Inflammatory macrophage (primary cell): ENCODE measurements at places on chromosomes 2 and 18.

GRCh38 chr2:236526455-236527158 is 43.0 kb upstream of the ACKR3 start:
- DNase-seq, result no peak

GRCh38 chr18:9226463-9226862 is 89.9 kb downstream of the ANKRD12 start:
- DNase-seq, result no peak

GRCh38 chr2:118169359-118170005 is 81.2 kb downstream of the INSIG2 start:
- peak; percentile 59 for DNase-seq

- DNase-seq, result no peak
Observed at GRCh38 chr2:10982931-10983701, 71.4 kb downstream of the KCNF1 start.

GRCh38 chr2:238954841-238955591 is 107.1 kb downstream of the TWIST2 start:
- DNase-seq, result no peak

DNA sequence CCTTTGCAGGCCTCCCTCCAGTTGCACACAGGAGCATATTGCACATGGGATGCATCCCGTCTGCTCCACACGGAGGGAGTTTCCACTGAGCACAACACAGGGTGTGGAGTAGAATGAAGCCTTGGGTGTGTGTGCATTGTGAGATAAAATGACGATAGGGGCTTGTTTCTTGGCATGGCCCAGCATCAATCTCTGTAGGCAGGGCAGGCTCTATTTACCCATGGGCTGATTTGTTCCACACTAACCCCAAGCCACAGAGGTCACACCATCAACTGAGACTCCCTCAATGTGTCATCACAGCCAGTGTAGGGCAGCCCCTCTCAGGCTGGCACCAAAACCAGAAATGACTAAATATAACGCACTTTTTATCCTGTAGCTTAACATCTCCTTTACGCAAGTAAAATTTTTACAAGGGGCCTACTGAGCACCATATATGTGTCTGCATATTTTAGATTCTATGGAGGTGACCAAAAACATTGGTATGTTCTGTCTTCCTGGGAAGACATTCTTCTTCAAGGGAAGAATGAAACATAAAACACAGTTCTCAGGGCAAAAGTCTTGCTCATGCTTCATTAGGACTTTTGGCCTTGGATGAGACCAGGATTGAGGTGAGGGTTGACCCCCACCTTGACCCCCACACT is 2.7 kb upstream of the GKN1 start:
- DNase-seq, result no peak

DNA sequence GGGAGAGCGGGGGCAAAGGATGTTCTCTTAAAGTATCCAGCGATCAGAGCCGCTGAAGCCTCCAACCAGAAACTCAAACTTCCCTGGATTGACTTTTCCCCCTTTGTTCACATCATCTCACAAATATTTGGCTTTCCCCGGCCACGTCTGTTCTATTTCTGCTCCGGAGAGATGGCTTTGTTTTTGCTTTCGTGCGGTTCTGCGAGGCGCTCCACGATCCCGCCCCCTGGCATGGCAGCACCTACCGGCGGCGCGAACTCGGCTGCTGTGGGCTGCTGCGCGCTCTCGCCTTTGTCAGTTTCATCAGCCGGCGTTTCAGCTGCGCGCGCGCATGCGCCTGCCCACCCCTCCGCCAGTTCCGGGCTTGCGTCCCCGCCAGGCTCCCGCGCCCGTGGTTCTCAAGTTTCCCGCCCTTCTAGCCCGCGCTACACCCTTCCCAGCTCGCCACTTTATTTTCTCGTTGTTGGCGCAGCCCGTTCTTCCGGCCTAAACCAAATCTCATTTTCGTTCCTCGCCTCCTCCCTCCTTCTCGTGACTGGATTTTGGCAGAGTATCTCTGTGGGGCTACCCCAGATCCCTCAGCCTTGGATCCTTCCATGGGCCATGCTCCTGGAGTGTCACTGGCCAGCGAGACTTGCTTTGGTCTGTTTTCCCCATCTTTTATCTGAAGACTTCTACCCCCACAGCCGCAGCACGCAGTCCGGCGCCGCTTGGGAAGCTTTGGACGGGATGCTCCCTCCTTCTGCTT is 98.0 kb downstream of the INSIG2 start:
- peak; percentile 72 for DNase-seq

DNA sequence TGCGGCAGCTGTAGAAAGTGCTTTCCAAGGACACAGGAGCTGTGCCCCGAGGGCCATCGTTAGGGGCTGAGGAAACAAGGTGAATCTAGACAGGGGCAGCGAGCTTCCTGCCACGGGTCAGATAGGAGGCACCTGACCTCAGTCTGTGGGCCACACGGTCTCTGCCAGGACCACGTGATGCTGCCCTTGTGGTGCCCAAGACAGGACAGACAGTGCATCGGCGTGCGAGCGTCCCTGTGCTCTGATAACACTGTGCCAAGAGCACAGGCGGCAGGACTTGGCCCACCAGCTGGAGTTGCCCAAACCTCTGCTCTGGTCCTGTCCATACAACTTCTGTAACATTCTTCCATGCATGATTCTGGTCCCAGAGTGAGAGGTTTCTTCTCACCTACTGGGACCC is 225.4 kb downstream of the TWIST2 start:
- no peak for DNase-seq

GRCh38 chr2:4898706-4899105 is 793.5 kb upstream of the SOX11 start:
- no peak for DNase-seq

DNA sequence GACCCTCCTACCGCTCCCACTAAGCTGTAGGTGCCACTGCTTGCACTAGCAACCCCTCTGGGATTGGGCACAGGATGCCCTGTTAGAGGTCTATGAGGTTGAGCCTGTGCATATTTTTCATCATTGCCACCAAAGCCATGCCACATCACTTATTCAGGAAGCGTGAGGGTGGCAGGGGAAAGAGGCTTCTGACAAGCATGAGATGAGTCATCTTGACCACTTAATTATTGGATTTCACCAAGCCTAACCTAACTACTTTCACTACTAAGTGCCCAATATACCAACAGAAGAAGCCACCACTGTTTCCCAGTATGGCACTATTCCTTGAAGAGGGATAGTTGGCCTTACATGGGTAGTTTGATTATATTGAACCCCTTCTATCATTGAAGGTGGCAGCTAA is 181.3 kb upstream of the EPHA4 start:
- DNase-seq, result no peak

GRCh38 chr2:109368798-109369197 is 239.8 kb downstream of the SH3RF3 start:
- DNase-seq, result no peak

DNA sequence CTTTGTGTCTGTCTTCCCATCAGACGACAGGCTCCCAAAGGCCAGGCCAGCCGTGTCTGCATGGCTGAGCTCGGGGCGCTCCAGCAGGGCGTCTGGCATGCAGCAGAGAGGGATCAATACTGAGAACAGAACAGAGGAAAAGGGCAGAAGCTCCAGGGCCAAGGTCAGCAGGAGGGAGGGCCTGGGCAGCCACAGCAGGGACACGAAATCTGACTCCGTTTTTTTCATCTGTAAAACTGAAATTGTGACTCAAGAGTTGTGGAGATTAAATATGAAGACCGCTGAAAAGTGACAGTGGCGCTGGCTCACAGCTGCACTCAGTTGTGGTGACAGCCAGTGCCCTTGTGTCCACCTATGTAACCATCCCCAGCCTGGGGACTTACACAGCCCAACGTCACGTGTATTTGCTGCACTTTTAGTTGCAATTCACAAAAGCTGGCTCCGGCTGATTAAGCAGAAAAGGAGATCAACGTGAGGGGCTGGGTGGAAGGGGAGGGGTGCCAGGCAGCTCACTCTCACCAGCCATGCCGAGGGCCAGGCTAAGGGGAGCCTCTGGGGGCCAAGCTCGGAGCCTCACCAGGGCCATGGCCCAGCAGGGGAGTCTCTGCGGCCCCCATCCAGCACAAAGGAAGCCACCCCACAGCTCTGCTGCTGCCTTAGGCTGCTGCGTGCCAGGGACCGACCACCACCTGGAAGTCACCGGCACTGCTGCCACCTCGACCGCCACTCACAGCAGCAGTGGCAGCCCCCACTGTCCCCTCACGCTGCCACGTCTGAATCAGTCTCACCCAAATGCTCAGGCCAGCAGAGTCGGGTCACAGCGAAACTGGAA is 74.7 kb downstream of the EIPR1 start:
- DNase-seq, result no peak

DNA sequence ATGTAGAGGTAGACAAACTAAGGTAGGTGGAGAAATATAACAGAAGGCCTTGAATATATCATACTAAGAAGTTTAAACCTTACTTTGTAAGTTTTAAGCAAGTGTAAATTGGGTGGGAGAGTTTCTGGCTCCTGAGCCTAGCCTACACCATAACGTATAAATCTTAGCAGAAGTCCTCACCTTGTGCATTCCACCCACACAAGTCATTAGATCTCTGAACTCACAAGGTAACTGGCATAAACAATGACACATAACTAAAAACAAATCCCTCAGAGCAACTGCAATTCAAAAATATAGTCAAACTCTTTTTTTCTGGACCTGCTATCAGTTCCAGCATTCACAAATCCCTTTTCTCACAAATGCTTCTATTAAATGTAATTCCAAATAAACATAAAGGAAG is 9.4 kb downstream of the REV1 start:
- no peak for DNase-seq

- no peak for DNase-seq
Observed at GRCh38 chr2:226904592-226904991, 68.7 kb downstream of the RHBDD1 start.

DNA sequence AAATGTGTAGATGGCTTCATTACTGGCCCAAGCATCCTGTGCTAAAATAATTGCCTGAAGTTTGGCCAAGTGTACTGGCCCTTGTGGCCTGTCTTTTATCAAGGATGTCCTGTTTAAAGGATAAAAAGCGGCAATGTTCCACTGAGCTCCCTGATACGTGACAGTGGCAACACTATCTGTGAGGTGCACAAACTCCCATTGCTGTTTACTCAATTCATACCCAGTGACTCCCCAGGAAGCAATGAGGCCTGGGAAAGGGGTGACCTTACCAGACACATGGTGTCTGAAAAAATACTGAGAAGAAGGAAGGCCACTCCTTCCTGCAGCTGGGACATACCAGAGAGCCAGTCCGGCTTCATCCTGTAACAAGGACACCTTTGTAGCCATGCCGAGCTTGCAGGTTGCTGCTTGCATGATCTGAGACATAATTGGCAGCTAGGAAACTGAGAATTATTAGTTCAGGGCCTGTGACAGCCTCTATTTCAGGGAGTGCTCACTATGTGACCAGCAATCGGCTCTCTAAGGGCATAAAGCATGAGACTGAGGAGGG is 198.5 kb upstream of the LRATD1 start:
- no peak for DNase-seq

- DNase-seq, result no peak
Observed at GRCh38 chr2:176098366-176099158, 1.0 kb upstream of the HOXD12 start.

DNA sequence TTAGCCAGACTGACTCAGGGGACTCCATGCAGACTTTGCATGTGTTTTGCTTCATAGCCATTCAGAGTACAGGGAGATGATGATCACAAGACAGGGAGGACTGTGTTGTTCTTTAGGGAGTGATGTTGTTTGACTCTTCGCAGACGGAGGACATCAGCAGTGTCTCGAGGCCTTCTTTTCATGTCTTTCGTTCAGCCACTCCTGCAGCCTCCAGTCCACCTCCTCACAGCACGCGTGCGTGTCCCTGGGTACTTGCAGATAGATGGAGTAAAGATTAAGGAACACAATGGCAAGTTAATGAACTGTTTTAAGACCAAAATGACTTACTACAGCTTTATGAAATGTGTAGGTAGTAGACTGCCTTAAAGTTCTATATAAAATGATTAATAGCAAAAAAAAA is 114.7 kb downstream of the MAP4K4 start:
- DNase-seq, result no peak

- DNase-seq, result no peak
Observed at GRCh38 chr2:120873958-120874887, 138.6 kb downstream of the GLI2 start.

DNA sequence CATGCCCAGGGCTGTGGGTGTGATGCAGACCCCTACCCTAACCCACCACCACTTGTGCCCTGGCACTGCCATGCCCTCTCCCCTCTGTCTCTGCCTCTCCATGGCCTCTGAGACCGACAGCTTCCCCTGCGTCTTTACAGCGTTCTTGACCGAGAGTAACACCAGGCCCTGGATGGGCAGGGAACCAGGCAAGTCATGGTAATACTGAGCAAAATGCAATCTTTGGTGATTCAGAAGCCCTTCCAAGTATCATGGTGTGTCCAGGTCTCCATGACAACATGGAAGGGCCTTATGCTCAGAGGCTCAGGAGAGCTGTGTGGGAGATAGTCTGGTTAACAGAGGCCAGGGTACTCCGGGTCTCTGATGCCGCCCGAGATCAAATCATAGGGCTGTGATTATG is 176.1 kb downstream of the KLHL29 start:
- no peak for DNase-seq

- DNase-seq, result peak; percentile 35
Observed at GRCh38 chr18:57803103-57803969, at the start of gene ATP8B1. Gene ATP8B1, minus strand, starts transcription at chr18:57803315. Its CDS starts 71,508 bp downstream, at chr18:57731807.

DNA sequence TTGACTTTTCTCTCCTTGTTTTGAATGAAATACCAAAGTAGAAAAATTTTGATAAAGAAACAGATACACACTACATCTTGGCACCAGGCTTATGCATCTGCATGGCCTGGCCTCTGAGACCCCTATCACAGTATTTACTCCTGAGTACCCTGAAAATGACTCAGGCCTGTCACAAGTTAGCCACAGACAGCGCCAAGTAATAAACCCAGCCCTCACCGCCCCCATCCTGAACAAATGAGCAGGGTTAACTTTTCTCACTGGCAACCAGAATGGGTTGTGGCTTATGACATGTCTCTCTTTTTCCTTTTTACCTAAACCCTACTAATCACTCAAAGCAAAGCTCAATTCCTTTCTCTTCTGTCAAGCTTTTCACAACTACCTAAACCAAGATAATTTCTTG is 35.3 kb downstream of the SPRED2 start:
- DNase-seq, result peak; percentile 31

DNA sequence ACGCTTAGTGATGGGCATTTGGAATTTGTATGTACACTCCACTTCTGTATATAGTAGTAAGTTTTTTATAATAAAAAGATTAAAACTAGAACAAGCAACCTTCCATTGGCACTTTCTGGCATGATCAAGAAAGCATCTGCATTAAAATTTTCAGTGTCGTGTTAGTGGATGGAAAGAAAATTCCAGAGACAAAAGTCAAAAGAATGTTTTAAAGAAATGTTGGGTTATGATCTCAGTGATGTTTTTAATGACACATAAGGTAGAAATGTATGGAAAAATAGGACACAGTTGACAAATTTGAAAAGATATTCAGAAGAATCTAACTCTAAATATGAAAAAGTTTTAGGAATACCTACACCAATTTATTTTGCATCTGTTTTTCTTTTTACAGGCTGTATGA is 126.1 kb upstream of the FAM117B start:
- DNase-seq, result no peak

- DNase-seq, result no peak
Observed at GRCh38 chr2:85095094-85095493, 38.1 kb upstream of the TCF7L1 start.
